Stimulated activated CD4-positive, alpha-beta T cell treated with anti-CD3 and anti-CD28 coated beads, Interleukin-1b, Interleukin-23, amount 100 ng/mL, for 24 hours (primary cell): ENCODE measurements at places on chromosomes 3 and 15.

- DNase-seq = no peak
These were observed 23.3 kb upstream of the CHMP2B start for GRCh38 chr3:87203809-87204208.

- no peak for DNase-seq
These were observed 48.9 kb upstream of the ACTL6A start for GRCh38 chr3:179513862-179514261.

DNA sequence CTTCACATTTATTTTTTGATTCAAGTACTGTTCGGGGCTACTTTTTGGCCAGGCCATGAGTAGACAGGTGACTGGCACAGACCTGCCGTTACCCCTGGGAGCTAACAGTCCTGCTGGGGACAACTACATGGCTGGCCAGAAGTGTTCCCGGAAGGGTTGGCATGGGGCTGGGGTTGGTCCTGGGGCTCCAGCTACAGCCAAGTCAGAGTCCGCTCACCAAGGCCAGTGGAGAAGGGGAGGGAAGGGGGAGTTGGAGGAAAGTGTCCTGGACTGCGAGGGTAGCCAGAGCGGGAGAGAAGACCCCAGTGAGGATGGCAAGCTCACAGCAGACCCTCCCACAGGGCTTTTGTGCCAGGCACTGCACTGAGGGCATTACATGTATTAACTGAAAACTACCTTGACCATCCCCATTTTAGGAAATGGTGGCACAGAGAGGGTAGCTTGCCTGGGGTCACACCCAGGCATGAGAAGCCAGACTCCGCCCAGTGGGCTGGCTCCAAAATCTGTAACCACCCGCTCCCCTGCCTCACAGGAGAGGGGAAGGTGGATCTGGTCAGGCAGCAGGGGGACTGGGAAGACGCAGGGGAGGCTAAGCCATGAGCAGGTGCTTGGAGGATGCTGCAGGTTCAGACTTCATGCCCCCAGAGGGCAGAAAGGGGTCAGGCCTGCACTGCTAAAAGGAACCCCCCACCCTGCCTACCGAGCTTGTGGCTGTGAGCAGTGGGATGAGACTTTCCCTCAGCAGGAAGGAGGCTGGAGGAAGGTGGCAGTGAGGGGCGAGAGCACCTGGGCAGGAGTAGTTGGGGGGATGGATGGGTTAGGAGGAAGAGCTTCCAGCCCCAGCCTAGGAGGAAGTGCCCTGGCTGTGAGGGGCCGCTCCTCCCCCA, 38.3 kb upstream of the ESYT3 start:
- DNase-seq = no peak

DNA sequence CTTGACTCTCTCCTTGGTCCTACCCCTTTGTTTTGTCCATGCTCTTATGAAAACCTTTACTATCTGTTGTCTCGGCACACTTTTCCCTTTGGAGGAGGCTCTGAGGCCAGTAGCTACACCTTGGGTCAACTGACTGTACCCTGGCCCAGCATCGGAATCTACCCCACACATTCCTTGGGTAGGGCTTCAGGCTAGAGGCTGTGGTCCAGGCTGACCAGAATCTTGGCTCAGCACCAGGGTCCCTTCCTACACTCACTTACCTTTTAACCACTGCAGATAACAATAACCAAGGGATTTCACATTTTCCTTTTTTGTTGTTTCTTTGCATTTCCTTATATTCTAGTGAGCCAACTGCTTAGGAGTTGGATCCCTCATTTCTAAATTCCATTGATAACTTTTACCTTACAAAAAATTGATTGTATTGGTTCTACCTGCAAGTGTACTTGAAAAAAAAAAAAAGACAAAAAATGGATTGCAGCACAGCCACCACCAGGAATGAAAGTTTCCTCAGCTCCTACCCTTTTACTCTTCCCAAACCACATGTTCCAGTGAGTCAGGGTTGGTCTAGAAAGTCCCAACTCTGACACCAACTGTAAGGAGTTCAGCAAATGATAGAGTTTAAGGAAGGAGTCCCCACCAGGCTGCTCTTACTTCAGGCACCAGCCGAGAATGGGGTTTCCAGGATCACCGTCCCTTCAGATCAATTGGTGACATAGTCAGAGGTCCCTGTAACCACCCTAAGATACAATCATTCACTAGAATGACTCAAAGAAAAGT, 95.6 kb downstream of the FBLN2 start:
- DNase-seq = no peak

DNA sequence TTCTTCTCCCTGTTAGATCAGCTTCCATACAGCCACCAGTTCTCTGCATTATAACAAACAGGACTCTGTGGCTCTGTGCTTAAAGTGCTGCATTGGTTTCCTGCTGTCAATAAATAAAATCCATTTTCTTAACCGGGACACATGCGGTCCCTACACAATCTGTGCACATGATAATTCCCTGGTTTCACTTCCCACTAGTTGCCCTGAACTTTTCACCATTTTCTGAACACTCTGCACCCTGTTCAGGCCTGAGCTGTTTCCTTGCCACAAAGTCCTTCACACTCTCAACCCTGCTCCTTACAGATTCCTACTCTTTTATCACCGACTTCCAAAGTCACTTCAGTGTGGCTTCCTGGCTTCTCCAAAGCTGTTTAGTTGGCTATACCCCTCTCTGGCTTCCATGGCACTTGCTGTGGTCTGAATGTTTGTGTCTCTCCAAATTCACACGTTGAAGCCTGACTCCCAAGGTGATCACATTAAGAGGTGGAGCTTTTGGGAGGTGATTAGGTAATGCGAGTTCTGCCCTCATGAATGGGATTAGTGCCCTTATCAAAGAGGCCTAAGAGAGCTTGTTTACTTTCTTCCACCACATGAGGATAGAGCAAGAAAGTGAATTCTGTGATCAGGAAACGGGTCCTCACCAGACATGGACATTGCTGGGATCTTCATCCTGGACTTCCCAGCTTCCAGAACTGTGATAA, 233.4 kb downstream of the CHST2 start:
- no peak for DNase-seq

GRCh38 chr3:10528046-10528445, 22.7 kb upstream of the ATP2B2 start:
- no peak for DNase-seq

DNA sequence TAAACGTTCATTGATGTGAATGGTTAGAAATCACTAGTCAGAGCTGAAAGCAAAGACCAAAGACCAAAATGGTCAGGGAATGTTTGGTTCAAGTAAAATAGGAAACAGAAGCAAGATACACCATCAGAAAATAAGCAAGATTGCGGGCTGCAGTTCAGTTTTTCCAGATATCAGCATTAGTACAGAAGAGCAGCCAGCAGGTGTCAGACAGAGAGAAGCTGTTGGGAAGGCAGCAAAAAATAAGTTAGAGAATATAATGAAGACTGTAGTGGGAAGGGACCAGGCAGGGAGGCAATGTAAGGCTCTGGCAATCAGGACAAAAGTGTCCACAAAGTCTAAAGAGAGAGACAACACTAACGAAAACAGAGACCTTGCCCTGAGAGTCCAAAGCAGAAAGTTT, 639.4 kb upstream of the NAALADL2 start:
- DNase-seq = no peak

GRCh38 chr15:76073554-76073953, 13.8 kb downstream of the TMEM266 start:
- no peak for DNase-seq

DNA sequence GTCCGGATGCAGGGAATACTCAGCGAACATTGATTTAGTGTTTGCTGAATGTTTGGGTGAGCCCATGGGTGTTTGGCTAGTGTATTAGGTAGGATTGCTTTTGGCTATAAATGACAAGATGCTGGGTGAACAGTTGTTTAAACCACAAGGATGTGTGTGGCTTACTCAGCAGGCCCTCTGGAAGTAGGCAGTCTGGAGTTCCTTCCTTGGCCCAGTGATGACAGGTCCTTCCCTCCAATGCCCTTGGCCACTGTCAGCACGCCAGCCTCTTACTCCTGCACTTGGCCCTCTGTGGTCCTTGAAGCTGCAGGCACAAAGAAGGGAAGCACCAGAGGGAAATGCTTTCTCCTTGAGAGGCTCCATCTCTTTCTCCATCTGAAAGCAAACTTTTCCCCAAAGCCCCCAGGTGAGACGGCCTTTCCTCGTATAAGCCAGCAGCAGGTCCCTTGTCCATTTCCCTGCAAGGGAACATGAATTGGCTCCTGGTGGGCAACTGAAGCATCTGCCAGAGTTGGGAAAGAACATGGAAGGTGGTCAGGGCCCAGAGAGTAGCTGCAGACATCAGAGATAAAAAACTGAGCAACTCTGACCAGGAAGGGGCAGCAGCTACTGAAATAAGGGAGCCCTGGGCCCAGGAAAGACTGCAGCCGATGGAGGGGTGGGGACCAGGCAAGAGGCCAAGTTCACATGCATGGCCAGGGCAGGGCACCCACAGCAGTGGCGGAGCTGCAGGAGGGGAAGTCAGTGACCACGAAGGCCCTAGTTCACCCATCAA, 105.0 kb downstream of the TPRA1 start:
- DNase-seq = no peak

DNA sequence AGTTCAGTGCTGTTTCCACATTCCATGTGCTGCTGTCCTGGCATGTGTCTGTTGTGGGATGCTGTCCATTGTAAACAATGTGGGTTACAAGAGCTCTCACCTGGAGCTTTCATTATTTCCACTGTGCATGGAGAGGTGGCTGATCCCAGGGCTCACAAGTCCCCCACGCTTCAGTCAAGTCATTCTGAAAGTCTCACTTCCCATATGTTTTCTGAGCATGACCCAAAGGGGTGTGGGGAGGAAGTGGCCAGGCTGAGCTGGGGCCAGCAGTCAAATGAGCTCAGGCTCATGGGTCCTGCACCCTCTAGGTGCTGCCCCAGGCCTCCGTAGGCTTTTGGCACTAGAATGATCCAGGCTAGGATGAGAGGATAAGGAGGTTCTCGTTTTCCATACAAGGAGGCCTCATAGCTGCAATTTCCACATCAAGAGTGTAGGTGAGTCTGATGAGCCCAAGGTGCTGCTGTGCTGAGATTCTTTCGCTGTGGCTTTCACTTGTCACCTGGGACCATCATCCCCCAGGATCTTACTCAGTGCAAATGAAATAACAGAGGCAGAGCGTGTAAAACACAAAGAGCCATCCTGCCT, 22.0 kb downstream of the STARD5 start:
- DNase-seq = peak; percentile 44

DNA sequence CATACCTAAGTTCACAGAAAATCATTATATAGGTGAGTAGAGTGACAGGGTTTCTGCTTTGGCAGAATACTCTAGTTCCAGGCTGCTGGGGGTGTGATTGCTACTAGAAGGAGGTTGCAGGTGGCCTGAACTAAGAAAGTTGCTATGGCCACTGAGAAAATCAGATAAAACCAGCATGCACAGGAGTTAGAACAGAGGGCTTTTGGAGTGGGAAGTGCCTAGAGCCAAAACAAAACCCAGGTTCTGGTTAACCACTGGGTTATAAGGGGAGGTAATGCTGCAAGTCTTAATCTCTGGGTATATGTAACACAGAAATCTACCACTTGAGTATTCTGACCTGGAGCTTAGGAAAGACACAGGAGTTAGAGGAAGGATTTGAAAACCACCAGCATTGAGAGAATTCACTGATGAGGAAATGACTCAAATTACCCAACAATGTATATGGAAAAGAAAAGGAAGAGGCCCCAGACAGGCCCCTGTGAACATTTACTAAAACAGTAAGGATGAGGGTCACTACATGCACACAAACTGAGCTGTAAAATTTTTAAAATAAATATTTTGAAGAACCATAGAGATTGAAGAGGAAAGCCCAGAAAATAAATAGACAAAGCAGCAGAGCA, 60.0 kb downstream of the PLOD2 start:
- DNase-seq = no peak

DNA sequence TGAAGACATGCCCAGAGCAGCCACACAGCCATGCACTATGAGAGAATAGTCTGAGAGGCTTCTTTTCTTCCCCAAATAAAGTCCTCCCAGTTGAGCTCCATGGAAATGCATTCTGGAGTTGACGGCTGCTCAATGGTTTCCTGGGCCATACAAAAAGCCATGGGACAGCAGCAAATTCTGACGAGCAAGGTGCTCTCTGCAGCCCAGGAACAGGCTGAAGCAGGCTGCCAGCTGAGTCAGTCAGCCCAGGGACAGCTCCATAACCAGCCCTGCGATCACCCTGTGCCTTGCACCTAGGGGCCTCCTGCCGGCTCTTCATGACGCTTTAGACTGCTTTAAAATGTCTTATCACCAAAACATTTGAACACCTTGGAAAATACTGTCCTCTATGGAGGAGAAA, 256.3 kb upstream of the CHRNA7 start:
- DNase-seq = no peak

DNA sequence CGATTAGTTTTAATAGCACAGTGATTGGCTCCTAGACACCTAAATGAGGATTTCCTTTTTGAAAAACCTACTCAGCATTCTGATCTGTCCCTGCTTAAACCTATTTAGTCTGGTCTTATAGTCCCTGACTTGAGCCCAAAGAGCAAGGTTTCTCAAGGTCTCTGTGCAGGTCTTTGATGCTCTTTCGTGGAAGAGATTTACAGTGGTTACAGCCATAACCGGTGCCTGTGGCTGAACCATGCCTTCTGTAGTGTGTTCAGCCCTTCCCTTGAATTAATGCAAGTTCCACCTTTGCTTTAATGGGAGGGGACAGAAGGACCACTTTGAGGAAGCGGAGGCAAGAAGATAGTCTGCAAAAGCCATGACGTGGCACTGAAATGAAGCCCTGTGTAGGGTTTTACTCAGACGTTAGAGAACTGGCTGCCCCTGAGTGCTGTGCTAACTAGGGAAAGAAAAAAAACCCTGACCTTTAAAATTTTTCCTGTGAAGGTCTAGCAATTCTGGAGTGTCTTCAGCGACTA, 43.0 kb downstream of the ZBTB38 start:
- no peak for DNase-seq

GRCh38 chr15:70420086-70420947, 322.6 kb upstream of the TLE3 start:
- DNase-seq = no peak

GRCh38 chr15:98524838-98525660, 123.3 kb upstream of the IGF1R start:
- no peak for DNase-seq
